ENCODE measurements at places on chromosomes 2 and 18.
A peak's percentile ranks its signal among the peaks of the same experiment; 100 is the strongest.

DNA sequence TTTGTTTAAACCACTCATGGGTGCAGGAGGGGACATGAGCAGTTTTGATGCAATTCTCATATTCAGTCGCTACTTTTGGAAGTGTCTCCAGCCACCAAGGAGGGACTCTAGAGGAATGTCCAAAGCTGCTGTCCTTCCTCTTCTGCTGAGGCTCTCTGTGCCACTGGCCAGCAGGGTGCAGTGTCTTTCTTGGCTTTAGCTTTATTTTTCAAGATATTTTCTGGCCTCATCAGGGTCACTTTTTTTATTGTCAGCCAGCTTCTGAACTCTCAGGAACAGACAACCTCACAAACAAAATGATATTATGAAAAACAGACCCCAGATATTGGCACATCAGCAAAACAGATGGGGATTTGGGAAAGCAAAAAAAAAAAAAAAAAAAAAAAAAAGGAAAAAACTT lies 289.3 kb upstream of the ZSWIM2 start:
- peak; percentile 27 for DNase-seq

DNA sequence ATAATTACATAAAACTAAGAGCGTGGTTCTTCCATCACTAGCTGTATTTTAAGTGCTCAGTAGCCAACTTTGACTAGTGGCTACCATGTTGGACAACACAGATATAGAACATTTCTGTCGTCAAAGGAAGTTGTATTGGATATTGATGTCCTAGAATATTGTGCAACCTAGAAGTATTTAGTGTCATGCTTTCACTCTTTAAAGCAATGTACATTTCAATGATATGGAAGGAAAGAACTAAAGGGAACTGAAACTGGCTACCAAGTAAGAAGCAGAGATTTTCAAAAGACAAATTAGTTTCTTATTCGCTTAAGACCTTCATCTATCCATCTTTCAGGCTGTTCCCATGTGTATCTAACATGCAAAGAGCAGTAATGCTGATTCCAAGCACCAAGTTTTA lies 85.4 kb upstream of the EML6 start:
- DNase-seq = no peak

GRCh38 chr18:75261430-75262223 lies 51.0 kb downstream of the TSHZ1 start:
- DNase-seq = no peak

DNA sequence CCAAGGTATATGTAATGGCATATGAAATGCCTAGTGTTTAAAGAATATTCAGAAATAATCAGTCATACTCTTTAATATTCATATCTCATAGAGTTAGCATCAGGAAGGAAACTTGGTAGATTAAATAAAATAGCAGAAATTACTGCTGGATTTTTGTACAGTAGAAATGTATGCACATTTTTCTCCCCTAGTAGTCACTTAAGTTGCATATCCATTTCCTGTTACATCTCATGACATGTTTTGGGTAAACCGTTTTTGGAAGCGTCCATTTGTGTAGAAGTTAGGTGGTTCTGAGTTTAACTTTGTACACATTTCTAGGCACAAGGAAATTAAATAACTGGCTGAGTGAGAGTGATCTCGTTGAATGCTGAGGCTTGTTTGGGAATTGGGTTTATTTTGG lies 21.9 kb downstream of the NEDD4L start:
- DNase-seq = no peak

DNA sequence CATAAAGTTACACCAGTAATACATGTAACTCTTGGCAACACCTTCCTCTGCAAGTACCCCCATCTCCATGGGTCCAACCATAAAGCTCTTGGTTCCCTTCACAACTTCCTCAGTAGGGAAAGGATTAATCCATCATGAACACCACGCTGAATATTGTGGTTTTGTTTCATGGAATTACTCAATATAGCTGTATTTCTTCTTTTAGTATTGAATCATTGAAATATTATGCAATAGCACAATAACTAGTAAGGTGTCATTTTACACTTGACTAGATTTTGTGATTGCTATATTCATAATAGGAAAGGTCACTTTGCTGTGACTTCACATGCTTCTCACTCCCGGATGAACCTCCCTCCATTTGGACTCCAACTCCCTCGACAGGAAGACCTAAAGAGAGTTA lies 29.7 kb upstream of the PID1 start:
- DNase-seq = peak; percentile 8

DNA sequence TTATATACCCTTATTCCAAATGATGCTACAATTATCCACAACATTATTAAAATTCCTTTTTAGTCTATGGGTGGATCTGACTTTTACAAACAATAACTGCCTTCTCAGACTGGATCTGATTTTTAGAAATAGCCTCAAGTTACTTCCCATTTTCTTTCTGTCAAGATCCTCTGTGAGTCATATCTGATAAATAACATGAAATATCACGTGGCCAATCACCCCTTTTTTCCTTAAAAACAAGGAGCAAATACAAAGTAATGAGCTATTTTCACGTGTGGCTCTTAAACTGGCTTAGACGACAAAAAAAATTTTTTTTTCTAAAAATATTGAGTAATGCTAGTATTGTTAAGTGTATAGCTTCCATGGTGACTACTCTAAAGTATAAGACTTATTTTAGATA lies 6.7 kb downstream of the PELI1 start:
- no peak for DNase-seq

GRCh38 chr2:59920961-59921360 lies 632.5 kb downstream of the BCL11A start:
- peak; percentile 5 for DNase-seq

DNA sequence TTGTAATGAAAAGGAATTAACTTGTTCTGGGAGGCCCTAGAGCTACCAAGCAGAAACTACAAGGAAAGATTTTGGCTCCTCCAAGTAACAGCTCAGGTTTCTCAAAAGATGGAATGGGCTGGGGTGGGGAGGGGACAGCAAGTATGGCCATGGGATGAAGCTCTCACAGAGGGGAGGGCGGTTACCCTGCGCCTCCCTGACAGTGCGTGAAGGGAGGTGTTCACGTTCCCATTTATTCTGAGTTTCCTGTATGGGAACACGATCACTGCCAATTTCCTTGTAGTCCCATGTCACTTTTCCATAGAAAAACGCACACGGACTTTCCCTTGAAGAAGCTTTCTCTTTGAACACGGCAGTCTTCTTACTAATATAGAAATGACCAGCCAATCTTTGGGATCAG lies 17.0 kb downstream of the CDC42EP3 start:
- no peak for DNase-seq

DNA sequence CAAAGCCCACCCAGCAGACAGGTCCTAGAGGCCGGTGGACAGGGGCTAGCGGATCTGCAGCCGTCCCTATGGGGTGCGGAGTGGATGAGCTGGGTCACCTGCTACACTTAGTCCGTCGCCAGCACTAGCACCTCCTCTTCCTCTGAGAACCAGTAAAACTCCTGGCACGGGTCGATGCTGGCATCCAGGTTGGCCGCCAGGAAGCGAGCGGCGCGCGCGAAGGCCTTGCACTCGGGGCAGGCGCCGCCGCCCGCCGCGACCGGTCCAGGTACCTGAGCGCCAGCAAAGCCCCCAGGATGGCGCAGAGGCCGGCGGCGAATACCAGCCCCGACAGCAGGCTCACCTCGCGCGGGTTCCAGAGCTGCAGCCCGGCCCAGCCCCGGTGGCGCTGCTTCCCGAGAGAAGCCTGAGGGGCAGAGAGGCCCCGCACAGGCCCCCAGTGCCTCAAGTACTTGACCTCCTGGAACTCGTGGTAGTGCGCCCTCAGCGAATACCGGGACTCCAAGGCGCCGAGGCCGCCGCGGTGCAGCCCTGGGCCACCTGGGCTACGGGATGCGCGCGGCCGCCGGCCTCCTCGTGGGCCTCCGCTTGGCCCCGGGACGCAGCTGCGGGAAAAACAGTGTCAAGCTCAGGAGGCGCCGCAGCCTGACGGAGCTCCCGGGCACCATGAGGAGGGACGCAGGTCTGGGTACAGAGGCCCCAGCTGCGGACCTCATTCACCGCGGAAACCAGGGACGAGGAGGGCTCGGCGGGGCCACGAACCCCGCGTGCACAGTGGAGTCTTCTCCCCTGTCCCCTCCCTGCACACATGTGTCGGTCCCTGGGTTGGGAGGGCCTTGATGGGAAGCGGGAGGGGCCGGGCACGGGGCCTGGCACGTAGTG lies 27.5 kb upstream of the ALPP start:
- DNase-seq = no peak

GRCh38 chr2:232993231-232993821 lies 19.7 kb downstream of the NGEF start:
- peak; percentile 40 for DNase-seq

- no peak for DNase-seq
Observed at GRCh38 chr18:79935499-79935898, 16.0 kb downstream of the SLC66A2 start.

DNA sequence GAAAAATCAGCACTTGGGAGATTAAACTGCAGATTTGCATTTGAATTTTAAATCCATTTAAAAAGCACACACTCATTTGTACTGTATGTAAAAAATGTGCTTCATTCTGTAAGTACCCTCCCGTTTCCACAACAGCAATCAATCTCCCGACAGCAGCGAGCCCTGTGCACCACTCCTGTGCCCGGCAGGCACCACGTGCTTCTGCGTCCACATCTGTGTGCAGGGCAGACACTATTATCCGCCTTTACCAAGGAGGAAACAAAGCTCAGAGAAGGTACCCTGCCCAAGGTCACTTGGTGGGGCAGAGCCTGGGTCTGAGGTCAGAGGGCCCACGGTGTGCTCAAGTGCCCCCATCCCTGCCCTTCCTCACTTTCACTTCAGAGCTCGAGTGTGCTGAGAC lies 7.5 kb downstream of the HSBP1L1 start:
- no peak for DNase-seq

- DNase-seq = peak; percentile 76
Observed at GRCh38 chr18:28062443-28062842, 114.5 kb downstream of the CDH2 start.

DNA sequence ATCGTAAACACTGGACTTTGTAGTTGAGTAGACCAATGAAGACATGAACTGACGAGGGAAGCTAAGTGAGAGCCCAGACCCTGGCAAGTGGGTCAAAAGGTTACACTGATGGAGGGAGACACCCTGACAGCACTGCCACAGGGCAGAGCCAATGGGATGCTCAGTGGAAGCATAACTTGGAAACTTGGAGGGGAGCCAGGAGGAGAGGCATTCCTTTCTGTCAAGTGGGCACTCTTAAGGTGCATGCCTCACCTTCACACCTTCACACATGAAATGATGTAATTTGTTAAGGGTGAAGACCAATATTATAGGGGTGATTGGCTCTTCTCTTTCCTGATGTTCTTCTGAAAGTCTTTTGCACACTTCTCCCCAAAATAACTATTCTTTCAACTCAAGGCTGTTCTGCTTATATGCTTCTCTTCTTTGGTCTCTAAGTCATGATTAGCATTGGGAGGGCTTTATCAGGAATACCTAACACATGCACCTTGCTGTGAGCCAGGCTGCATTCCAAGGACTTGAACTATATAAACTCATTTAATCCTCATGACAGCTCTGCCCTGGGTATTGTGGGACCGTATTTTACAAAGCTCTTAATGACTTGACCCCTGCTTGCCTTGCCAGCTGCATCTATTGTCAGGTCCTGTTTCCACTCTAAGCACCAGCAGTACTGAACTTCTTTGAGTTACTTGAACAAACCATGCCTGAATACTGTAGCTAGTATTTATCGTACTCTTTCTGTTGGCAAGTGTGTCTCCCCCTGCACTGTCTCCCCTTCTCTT lies 19.0 kb downstream of the RPL37A start:
- DNase-seq = no peak

DNA sequence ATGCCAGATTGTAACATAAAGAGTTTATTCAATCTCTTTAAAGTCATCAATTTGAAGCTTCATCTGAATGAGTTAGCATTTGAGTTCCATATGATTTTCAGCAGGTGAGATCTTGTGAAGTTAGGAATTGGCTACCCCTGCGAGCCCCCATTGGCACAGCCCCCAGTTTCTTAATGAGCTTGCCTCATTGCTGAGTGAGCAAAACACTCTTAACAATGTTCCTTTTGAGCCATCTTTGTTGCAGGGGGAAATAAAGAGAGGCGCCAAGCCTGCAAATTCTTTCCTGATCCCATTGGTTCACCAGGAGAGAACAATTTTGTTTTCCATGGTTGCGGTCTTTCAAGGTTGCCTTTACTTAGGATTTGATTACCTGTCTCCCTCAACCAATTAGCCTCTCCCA lies 18.7 kb downstream of the DPP10 start:
- no peak for DNase-seq

DNA sequence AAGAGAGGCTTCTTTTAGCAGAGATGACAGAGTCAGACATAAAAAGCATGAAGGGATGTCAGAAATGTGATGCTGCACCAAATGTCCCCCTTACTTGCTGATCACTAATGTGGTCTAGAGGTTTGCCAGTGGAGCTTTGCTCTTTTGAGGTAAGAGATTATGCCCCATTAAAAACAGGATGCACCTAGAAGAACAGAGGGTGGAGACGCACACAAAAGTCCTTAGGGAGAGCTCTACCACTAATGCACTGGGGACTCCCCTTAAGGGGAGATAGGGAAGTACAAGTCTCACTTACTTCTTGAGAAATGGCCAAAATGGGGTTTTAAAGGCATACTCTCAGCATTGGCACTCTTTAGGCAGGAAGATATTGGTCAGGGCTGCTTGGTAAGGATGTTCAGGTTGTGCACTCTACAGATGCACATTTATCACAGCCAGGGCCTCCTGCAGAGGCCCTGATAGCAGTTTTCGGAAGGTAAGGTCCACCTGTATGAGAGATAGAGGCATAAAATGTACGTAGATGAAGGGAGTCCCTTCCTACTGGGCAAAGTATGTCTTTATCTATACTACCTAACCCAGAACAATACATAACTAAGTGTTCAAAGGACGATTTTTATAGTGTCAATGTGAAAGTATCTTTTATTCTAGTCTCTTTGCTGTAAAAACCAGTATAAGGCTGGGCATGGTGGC lies 17.0 kb upstream of the SCYGR1 start:
- no peak for DNase-seq

DNA sequence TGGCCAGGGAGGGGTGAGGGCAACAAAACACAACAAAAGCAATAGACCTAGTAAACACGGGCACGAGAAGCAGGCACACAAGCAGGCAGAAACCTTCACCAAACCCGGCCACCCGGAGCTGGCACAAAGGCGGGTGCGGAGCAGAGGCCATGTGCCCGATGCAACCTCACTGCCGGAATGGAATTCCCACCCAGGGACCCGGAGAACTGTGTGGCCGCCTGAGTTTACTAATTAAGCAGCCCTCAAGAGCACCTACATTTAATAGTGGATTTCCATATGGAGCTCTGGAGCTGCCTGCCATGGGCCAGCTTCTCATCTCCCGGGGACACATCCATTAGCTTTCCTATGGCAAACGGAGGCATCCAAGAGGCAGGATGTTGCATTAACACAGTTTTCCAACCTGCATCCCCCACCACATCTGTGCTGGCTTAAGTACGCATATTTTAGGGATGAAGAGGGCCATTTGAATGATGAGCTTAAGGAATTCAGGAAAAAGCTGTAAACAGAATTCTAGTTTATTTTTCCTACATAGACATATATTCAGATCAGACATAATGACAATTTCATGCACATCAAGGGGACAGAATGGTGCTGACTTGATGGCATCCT lies 104.5 kb upstream of the SMIM21 start:
- peak; percentile 22 for DNase-seq

GRCh38 chr2:35976611-35977010 lies 379.0 kb upstream of the CRIM1 start:
- no peak for DNase-seq

- DNase-seq = no peak
Observed at GRCh38 chr2:115162494-115163293, 720.3 kb downstream of the DPP10 start.

Data from fibroblast of skin of right biceps (primary cell).